ENCODE measurements at places on chromosomes 6 and 20. TPM values are rescaled to one million over a fixed set of nuclear protein-coding genes. Genes with fewer than 3 reads are reported as not detected.

- no peak for DNase-seq
These were observed 46.4 kb upstream of the CAP2 start for GRCh38 chr6:17347012-17347411.

DNA sequence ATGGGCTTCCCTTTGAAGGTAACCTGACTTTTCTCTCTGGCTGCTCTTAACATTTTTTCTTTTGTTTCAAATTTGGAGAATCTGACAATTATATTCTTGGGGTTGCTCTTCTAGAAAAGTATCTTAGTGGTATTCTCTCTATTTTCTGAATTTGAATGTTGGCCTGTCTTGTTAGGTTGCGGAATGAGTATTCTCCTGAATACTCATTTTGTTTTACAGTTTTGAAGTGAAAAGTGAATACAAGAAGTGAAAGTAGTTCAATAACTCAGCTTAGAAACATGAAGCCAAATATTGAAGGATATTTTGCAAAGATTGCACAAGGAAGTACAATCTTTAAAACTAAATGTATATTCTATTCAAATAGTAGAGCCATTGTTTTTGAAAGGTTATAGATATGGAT is 120.2 kb upstream of the MAP3K4 start:
- DNase-seq: no peak

DCBLD1 gene
- 2.5 TPM for total RNA-seq

DNA sequence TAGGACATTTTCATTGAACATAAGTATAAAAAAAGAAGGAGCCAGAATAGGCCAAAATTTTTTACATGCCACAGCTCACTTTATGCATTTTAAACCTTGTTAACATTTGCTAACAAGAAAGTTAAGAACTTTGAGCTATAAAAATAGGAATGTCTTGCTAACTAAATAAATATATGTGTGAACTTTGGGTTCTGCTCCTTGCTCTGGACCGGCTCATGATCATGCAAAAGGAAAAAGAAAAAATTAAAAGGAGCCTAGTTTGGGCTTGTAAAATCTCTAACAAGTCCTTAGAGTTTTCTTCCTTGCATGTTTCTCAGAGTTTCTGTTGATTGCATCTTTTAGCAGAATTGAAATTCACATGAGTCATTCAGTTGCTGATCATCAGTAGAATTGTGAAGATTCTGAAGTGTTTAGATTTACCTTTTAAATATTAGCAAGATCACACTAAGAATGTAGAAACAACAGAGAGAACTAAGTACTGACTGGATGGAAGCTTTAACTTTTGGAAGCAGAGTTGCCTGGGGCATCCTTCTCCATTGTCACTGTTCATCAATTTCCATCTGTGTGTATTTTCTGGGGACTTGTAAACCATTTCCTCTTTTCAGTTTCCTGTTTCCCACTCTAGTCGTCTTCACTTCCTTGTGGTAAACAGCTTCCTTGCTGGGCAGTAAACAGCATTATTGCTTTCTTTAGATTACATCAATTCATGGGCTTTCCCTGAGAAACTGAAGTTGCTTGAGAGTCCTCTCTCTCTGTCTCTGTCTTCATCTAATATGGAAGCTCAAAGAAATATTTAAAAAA is 458.4 kb upstream of the BTBD3 start:
- no peak for DNase-seq

GRCh38 chr6:168700880-168701279 is 259.9 kb downstream of the SMOC2 start:
- no peak for DNase-seq

ELOVL4 gene
- total RNA-seq: 0.74 TPM

- DNase-seq: no peak
These were observed 8.7 kb downstream of the TRIM38 start for GRCh38 chr6:25971187-25971821.

DNA sequence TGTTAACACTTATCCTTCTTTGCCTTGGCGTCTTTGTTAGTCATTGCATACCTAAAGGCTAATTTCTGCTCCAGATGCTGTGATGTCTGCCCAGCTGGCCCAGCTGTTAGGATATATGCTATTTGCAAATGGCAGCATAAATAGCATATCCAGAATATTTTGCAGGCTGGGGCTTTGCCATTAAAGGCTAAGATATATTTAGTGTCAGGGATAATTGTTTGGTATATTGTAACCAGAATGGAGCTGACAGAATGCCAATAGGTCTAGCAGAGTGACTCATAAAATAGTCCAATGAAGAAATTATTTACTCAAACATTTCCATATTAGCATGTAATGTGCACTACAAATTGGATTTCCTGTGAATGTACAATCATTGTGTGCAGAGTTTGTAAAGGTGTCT is 584.1 kb upstream of the FLRT3 start:
- DNase-seq: no peak

GRCh38 chr6:452301-453067 is 60.9 kb downstream of the IRF4 start:
- DNase-seq: no peak

CLVS2 gene
- not detected for total RNA-seq

GRCh38 chr20:2922957-2923356 is 49.7 kb downstream of the PTPRA start:
- no peak for DNase-seq

DDR1 gene
- total RNA-seq: 6.3 TPM

CLDN20 gene
- total RNA-seq: not detected

GLP1R gene
- not detected for total RNA-seq

DNA sequence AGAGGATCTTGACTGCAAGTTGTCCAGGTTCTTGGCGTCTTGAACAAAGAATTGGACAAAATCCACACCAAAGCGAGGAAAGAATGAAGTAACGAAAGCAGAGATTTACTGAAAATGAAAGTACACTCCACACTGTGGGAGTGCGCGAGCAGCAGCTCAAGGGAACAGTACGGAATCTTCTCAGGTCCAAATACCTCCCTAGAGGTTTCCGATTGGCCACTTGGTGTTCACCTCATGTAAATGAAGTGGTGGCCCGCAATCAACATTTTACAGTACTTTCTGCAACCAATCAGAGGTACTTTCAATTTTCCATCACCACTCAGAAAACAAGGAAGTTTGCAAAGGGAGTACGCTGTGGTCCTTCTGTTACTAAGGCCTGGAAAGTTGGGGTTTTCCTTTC is 122.4 kb downstream of the PTPRK start:
- DNase-seq: no peak

DNA sequence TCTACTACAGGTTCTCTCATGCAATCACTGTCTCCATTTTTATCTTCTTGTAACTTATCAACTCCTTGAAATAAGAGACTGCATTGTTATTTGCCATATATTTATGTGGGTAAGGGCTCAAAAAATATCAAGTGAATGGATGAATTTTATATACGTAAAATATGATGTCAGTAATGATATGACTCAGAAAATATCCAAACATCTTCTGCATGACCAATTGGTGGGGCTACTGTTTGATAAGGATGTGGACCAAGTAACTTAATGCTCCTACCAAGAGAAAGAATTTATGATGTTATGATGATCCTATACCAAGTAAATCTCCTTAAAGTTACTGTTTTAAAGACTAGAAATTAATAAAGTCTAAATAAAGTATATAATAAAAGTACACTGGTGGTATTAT is 103.7 kb downstream of the OGFRL1 start:
- DNase-seq: no peak

LTV1 gene
- 25.5 TPM for total RNA-seq

GRCh38 chr20:10762216-10762615 is 88.4 kb upstream of the JAG1 start:
- DNase-seq: no peak

- DNase-seq: no peak
These were observed 63.3 kb downstream of the ARHGAP18 start for GRCh38 chr6:129646642-129647041.

DNA sequence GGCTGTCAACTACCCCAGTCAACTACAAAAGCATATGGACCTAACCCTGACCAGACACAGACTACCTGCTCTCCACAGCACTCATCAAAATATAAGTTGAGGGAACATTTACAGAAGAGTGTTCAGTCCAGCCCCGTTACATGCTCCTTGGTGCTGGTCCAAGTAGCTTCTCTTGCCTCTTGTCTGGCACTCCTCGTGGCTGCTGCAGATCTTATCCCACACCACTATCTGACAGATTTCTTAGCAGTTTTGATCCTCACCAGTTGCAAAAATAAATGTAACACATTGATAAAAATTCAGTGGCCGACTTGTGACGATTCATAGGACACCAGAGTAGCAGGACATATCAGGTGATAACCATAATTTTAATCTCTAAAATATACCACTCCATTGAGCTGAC is 30.6 kb downstream of the FASTKD5 start:
- DNase-seq: no peak

DNA sequence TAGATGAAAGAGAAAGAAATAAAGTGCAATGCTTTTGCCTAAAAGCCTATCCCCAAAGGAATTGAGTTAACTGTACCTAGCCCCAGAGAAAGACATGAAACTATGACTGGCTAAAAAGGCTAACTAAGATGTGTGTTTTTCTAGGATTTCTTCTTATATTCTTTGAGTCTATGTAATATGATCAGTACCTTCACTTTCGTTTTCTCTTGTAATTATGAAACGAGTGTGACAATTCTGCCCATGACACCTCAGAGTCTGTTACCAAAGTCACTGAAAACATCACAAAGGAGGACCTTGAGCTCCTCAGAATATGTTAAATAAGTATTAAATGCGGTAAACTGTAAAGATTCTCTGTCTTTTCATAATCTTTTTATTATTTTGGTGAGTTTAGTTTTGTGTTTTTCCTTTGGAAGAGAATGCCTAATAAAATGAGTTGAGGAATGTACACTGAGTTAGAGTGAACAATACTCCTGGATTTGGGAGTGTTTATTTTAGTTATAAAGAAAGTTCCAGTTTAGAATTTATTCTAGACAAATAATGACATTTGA is 141.3 kb downstream of the FUT9 start:
- DNase-seq: no peak

ANKRD66 gene
- not detected for total RNA-seq

GRCh38 chr20:35978041-35978513 is 9.7 kb downstream of the CNBD2 start:
- DNase-seq: no peak

AGER gene
- total RNA-seq: 29.9 TPM

BACH2 gene
- 61.3 TPM for total RNA-seq

DNA sequence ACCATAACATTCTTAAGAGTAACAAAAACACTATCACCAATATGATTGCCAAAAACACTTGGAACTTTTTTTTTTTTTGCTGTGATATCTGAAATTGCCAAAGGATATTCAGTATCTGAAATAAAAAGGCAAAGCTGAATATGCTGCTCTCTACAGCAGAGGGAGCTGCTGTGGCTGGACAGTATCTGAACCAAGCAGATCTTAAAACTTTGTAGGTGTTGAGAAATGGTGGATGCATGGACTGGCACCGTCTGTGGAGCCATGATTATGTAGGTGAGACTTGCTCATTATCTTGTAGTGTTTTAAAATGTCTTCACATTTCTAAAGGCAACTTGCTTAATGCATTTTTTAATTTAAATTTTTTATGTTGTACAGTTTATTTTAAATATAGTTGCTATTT is 9.2 kb downstream of the PDCD2 start:
- DNase-seq: no peak

- DNase-seq: no peak
These were observed 28.0 kb upstream of the CEP85L start for GRCh38 chr6:118679327-118679901.

GRCh38 chr20:20553541-20553940 is 158.9 kb downstream of the RALGAPA2 start:
- no peak for DNase-seq

DNA sequence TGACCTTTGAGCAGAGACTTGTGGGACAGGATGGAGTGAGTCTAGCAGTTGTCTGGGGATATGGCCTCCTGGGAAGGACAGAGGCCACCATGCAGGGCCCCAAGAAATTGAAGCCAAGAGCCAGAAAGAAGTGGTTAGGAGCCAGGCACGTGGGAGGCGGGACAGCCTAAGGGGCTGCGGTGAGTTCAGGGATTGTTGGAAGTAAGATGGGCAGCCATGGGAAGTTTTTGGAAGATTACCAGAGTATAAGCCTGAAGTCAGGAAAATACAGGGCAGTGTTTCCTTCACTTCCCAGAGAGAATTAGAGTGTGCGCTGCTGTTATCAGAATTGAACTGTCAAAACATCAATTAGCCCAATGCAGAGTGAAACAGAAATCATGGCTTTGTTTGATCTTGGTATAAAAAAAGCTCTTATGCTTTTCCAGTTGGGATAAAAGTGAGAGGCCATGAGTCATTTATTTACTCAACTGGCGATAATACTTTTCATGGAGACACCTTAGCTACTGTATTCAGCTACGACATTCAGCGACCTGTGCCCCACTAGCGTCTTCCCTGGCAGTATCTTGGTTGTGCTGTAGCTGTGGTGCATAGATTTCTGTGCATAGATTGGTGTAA is 66.9 kb downstream of the PHACTR2 start:
- no peak for DNase-seq

TREM2 gene
- not detected for total RNA-seq

DNA sequence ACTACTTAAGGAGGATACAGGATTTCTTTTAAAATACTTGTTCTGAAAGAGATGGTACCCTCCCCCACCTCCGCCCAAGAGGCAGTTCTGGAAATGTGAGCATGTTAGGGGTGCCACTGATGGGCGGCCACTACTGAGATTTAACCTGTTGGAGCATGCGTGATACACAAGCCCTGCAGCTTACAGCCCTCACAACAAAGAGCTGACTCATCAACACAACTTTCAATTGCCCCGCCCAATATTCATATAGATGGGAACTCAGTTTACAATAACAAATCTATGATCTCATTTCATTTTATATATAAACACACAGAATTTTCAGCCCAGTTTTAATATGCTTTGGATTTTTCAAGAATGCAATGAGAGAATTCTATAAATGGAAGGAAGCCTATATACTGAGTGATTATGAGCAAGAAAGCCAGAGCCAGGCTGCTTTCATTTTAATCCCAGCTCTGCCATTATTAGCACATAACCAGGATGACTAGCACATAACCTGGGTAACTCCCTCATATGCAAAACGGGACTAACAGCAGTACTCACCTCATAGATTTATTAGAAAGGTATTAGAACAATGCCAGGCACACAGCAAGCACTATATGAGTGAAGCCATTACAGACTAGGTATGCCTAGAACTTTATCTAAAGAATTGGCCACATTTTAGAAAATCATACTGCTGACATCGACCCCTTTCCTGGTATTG is 45.6 kb upstream of the IPCEF1 start:
- no peak for DNase-seq

- no peak for DNase-seq
These were observed 11.1 kb downstream of the UBE2V1 start for GRCh38 chr20:50101887-50102286.

OR2B3 gene
- not detected for total RNA-seq

GRCh38 chr20:17762243-17762872 is 62.6 kb downstream of the BANF2 start:
- DNase-seq: no peak

GRCh38 chr6:70241991-70242420 is 60.9 kb downstream of the COL9A1 start:
- DNase-seq: no peak

- DNase-seq: no peak
These were observed 20.4 kb upstream of the MEP1A start for GRCh38 chr6:46772762-46773161.

GPR6 gene
- total RNA-seq: not detected

PEX3 gene
- 14.5 TPM for total RNA-seq
